NCI-H345 (cell line): ENCODE measurements at places on chromosomes 11 and 22.
A peak's percentile ranks its signal among the peaks of the same experiment; 100 is the strongest.

- no peak for DNase-seq
Observed at GRCh38 chr11:64500176-64501013, 90.6 kb upstream of the SLC22A12 start.

GRCh38 chr11:9251311-9251710 lies 13.8 kb downstream of the DENND5A start:
- DNase-seq = no peak

DNA sequence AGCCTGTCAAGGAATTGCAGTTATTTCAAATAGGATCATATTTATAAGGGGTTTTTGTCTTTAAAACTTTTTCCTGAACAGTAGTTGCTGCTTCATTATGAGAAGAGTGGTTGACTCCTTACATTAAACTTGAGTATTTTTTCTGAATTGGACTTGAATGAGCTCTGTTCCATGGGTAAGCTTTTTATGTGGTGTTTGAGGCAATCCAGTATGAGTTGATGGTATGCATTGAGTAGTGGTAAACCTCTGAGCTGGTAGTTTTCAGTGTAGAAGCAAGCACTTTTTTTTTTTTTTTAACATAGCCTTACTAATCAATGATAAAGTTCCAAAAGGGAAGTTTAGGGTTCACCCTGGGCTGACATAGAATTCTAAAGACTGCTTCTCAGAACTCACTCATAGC lies 3.4 kb downstream of the KMT2A start:
- DNase-seq = no peak

DNA sequence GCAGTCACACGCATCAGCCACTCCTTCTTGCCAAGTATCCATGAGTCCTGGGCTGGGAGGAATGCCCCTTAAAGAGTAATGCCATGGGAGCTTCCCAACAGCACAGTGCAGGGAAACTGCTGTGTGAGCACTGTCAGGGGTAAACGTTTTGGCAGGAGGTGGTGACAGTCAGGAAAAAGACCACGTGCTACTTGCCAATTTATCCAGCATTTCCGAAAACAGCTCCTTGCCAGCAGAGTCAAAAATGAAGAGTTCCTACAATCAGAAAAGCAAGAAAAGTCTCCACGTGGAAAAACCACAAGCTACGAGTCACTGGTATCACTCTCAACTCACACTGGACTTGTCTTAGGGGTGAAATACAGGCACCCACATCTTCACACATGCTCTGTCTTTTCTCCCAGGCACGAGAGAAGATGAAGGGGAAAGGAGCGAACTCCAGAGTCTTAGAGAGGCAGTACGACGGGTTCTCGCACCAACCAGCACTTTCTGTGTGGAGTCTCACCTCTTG lies 9.9 kb downstream of the IFT27 start:
- no peak for DNase-seq

GRCh38 chr11:10631761-10632160 lies 61.8 kb downstream of the IRAG1 start:
- no peak for DNase-seq

DNA sequence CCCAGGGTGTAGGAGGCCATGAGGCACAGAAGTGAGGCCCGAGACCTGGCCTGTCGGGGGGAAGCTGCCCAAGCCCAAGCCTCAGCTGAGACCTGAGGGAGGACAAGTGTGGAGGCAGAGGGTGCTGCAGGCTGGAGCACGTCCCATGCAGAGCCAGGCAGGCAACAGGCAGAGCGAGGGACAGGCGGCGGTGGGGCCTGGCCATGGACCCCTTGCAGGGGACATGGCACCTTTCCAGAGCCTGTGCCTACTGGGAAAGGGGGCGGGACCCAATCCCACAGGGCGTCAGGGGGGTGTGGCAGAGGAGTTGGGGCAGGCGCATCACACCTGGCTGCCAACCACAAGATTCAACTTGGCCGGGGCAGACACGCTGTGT lies 4.3 kb downstream of the TNNI2 start:
- no peak for DNase-seq

GRCh38 chr11:28011813-28012212 lies 96.1 kb downstream of the KIF18A start:
- DNase-seq = no peak

- DNase-seq = no peak
Observed at GRCh38 chr11:95296165-95296564, 65.2 kb upstream of the SESN3 start.

- DNase-seq = no peak
Observed at GRCh38 chr11:72556433-72556832, 117.8 kb downstream of the PDE2A start.

GRCh38 chr11:14306481-14306880 lies 52.5 kb downstream of the RRAS2 start:
- DNase-seq = no peak

DNA sequence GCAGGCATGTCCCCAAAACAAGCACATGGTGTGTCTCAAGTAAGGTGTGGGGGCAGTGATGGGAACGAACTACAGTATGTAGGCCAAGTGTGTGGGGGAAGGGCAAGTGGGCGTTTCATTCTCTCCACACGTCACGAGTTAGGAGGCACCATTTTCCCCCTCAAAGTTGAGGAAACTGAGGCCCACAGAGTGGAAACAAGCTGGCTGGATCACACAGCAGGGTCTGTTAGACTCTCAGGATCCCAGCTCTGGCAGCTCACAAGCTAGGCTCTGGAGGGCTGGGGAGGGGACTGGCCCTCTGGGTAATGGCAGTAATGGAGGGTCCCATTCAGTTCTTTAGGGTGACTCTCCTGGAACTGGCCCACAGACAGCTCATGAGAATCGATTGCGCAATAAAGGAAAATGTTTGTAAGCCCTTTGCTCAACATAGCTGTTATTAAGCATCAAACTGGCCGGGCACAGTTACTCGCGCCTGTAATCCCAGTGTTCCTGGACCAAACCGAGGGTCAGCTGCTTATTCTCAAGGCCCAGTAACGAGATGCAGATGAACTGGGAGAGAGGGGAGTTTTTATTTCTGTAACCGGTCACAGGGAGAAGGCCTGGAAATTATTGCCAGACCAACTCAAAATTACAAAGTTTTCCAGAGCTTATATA lies 24.1 kb upstream of the TUB start:
- DNase-seq = no peak

DNA sequence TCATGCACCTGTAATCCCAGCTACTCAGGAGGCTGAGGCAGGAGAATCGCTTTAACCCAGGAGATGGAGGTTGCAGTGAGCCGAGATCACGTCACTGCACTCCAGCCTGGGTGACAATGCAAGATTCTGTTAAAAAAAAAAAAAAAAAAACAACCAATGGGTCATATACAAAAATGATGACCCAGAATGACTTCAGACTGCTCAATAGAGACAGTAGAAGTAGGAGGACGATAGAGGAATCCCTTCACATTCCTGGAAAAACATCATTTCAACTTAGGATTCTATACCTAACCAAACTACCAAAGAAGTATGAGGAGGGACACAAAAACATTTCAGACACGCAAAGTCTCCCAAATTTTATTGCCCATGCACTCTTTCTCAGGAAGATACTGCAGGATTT lies 14.1 kb upstream of the CBX7 start:
- no peak for DNase-seq

GRCh38 chr11:76444065-76444383 lies 794 bp upstream of the EMSY start:
- no peak for DNase-seq

- no peak for DNase-seq
Observed at GRCh38 chr22:22867996-22868715, 19.5 kb upstream of the IGLL5 start.

DNA sequence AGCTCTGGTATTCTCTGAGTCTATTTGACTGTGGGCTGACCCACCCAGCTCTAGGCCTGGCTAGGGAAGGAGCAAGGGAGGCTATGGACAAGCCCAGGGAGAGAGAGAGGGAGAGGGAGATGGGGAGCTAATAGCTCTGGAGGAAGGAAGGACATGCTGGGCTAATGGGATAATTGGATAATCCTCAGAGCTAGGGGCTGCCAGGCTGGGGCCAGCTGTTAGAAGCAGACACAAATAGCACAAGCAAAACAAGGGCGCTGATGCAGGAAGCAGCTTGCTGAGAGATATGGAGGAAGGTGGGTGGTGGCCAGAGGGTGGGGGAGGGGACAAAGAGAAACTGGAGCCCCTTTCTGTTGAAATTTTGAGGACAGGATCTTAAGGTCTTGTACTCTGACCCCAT lies 23.2 kb downstream of the ADORA2A start:
- DNase-seq = no peak

DNA sequence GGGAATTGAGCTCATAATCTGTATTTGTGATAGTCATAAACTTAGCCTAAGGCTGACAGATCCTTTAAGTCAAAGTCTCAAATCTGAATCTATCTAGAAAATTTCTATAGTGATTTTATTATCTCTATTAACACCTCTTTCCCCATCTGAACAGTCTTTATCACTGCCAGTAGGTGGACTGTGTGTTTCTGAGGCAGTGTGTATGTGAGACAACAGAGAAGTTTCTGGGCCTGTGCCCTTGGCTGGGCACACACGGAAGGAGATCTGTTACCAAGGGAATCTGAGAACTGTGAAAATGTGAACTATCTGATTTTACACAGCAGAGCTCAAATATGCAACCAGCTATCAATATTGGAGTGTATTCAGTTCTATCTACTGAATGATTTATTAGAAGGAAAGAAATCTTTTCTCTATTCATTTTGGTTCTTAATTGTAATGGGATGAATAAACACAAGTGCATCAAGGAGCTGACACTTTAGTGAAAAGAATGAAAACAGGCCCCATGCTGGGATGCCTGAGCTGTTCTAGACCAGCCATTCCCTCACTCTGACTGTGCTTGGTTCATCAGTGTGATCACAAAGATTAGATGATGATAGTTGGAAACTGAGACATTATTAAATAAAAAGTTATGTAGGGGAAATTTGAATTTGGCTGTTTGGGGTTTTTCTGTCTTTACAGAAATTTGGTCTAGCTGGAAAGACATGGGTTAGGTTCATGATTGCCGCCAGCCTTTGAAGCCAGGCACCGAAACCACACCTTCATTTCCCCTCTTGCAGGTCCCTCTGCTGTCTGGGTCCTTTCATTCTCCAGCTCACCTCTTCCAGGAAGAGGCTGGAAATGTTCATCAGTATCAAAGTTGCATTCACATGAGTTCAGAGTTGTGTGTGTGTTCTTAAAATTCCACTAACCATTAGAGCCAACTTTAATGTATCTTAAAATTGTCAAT lies 68.1 kb downstream of the LIF start:
- DNase-seq = no peak

GRCh38 chr11:114953039-114953438 lies 274.7 kb downstream of the NXPE2 start:
- peak; percentile 22 for DNase-seq

DNA sequence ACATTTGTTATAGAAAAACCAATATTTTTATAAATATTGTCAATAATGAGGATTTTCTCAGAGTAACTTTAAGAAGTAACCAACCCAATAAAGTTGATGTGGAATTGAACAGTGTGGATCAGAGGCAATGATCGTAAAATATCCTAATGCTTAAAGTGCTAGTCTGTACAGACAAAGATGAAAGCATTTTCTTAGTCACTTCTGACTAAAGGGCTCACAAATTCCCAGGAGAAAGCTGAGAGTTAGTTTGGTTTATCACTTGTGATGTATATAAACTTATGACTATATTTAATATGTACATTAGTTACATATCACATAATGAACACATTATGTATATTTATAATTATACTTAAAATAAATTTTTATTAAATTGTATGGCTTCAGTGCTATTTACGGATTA lies 25.4 kb upstream of the DDI1 start:
- no peak for DNase-seq

DNA sequence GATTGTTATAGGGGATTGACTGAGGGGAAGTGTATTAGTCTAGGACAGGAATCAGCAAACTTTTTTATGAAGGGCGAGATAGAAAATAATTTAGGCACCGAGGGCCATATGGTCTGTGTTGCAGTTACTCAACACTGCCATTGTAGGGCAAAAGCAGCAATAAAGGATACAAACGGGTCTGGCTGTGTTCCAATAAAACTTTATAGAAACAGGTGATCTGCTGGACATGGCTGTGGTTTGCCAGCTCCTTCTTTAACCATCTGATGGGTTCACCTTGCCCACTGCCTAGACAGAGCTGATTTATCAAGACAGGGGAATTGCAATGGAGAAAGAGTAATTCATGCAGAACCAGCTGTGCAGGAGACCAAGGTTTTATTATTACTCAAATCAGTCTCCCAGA lies 20.0 kb downstream of the PRR5L start:
- DNase-seq = no peak

GRCh38 chr11:95138448-95138847 lies 48.8 kb downstream of the ENDOD1 start:
- no peak for DNase-seq

DNA sequence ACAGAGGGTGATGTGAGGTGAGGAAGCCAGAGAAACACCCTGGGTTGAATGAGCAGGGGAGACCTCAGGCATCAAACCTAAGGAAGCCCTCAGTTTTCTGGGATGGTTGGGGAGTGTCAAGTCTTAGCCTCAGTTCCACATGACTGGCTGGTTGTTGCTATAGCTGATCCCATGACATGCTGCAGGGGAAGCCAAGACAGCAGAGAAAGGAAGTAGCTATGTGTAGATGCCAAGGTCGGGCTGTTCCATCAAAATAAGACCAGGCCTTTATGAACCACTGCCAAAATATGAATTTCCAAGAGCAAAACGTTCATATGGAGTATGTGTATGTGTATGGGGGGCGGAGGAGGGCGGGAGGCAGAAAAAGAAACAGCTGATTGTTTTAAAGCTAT lies 11.6 kb downstream of the CD59 start:
- no peak for DNase-seq

DNA sequence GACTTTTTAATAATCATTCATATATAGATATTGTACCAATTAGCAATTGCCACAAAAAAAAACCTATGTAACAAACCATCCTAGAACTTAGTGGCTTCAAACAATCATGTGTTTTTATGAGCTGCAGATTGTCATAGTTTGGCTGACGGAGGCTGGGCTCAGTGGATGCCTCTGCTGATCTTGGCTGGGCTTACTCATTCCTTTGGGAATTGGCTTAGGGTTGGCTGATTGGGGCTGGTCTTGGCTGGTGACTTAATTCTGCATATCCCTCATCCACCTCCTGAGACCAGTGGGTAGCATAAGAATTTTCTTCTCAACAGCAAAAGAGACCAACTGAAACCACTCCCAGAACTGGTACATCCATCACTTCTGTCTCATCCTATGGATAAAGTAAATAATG lies 57.9 kb upstream of the PHF21B start:
- no peak for DNase-seq

GRCh38 chr11:68269414-68270081 lies 2.2 kb downstream of the C11orf24 start:
- DNase-seq = no peak
